ENCODE measurements at places on chromosomes 11 and 22.

DNA sequence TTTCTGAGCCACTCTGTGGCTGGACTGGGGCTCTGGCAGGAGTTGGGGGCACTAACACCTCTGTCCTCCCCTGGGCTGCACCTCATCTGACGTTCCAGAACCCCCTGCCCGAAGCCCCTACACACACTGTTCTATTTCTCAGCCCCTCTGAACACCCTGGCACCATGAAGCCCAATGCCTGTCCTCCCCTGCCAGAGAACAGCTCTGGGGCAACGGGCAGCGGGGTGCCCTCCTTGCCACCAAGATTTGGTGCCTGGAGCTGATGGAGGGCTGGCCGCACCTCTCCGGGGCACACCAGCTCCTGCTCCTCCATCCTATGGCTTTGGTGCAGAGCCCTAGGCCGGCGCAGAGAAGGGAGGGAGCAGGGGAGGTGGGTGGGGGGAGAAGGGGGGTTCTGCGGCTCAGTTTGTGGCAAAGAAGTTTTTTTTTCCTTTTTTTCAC, 16.3 kb downstream of the DUSP8 start:
- DNase-seq, result no peak

DNA sequence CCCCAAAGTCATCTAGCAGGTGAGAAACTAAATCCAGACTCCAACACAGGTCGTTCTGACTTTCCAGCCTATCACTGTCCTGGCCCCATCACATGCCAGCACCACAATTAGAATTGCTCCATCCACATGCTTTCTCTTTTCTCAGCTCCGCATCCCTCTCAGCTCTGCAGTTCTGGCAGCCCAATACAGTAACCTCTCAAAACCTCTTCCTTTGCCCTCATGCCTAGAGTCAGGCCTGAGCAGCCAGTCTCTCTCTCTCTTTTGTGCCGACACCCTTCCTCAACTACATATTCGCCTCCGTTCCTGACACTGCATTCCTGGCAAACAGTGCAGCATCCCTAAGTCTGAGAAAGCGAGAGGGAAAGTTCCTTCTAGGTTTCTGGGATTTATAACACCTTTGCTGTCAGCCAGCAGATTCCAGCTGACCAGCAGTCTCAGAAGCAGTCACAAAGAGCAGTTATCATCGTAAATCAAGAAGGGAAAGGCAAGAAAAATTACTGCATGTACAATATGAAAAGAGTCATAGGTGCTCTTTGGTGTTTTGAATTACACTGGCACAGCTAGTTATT, 258.0 kb downstream of the FAT3 start:
- no peak for DNase-seq

- DNase-seq, result no peak
Observed at GRCh38 chr22:24494167-24494527, 985 bp upstream of the UPB1 start.

DNA sequence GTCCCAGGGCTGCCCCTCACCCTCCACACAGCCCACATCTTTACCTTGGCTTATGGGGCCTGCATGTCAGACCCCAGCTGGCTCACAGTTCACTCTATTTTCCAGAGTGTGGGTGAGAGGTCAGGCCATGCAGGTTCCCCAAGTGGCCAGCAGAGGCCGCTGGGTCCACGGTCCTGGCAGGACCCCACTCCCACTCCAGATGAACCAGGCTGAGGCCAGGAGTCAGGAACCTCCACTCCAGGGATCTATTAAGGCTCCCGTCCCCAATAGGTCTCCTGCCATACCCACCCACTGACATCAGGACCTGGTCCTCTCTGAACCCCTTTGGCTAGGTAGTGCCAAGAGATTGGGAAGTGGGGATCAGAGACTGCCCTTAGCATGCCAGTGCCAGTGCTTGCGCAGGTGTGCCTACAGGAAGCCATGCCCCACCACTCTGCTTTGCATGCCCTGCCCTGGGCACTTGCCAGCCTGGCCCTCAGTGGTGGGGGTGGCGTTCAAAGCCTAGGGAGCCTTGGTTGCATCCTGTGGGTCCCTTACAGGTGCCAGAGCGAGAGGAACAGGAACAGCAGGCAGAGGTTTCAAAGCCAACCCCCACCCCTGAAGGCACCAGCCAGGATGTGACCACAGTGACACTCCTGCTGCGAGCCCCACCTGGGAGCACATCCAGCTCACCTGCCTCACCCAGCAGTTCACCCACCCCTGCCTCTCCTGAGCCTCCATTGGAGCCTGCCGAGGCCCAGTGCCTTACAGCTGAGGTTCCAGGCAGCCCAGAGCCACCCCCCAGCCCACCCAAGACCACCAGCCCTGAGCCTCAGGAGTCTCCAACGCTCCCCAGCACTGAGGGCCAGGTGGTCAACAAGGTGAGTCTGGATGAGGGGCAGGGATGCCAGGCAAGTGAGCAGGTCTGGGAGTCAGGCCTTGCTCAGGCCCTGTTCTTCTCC, 8.3 kb downstream of the SMTN start:
- peak; percentile 23 for DNase-seq

- no peak for DNase-seq
Observed at GRCh38 chr22:43782448-43782847, 29.7 kb downstream of the EFCAB6 start.

GRCh38 chr11:121563900-121564822, 111.4 kb upstream of the SORL1-AS1 start:
- no peak for DNase-seq

DNA sequence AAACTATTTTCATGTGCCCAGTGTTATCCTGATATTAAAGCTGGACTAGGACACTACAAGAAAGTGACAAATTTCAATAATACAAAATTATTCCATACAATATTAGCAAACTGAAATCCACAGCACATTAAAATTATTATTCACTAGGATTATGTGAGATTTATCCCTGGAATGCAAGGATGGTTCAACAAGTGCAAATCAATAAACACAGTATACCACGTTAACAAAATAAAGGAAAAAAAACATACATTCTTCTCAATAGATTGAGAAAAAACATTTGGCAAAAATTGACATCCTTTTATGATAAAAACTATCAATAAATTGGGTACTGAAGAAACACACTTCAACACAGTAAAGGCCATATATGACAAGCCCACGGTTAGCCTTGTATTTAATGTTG, 1758.2 kb upstream of the RAG2 start:
- no peak for DNase-seq

DNA sequence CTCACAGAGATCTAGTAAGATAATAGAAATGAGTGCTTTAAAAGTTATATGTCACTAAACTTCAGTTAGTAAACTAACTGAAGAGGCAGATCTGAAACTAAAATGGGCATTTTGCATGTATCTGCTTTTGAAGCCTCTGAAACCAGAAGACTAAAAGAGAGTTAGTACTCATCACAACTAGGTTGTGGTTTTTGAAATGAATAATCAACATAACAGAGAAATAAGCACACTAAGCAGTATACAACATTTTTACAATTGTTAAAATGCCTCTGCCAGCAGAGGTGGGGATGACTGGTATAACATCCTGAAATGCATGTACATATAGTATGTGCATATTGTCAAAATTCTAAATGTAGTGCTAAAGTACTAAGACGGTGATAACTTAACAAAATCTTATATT, 564.5 kb downstream of the DLG2 start:
- no peak for DNase-seq

DNA sequence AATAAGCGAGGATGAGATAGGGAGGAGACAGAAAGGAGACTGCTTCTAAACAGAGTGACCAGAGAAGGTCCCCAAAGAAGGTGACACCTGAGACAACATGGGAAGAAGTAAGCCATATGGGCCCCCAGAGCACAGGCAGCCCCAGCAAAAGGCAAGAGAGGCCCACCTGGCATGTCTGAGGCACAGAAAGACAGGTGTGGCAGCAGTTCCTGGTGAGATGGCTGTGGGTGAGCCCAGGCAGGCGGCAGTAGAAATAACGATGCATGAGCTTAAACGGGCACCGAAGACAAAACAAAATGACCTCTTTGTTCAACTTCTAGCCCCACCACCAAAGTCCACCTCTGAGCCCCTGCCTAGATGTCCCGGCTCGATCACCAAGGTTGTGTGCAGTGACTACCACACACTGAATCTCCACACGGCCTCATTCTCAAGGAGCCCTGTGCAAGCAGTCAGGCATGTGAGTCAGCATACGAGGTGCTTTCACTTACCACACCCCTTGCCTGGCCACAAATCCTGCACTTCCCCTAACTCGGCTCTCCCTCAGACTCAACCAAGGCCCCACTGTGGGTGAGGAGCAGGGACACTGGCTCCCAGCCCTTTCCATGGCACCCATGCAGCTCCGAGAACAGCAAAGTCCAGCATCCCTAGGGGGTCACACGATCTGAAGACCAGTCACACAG, 77.6 kb downstream of the PACSIN2 start:
- no peak for DNase-seq

DNA sequence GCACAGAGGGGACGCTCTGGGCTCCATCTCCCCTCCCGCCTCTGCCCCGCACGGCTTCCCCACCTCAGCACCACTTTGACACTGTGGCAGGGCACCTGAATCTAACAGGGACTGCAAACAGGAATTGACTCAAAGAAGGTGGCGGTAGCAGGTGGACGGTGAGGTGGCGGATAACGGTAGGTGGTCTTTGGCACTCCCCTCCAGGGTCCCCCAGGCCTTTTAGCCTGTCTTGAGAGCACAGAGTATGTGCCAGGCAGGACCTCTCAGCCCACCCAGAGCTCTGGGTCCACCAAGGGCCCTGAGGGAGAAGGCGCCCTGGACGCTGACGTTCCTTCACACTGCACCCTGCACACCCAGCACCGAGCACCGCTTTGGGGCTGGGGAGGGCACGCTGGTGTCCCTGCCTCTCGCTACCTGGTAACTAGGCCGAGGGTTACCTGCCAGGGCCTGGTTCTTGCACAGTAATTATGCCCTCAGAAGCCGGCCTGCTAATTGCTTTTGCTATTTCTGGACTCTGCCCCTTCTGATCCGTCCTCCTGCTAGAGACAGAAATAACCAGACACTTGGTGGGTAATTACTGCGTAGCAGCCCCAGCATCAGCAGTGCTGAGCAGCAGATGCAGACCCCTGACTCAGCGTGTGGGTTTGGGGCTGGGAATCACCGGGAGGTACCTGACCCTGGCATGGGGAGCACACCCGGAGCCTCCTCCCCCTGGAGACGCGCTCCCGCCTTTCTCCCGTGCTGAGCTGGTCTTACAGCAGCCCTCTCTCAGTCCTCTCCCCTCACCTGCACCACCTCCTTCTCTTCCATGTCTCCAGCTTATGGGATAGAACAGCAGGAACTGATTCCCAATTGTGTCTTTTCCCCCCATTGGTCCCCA, 103.3 kb upstream of the B3GAT1 start:
- no peak for DNase-seq

GRCh38 chr11:33618956-33619355, 81.7 kb downstream of the C11orf91 start:
- no peak for DNase-seq

GRCh38 chr11:113505046-113505445, 29.8 kb upstream of the DRD2 start:
- DNase-seq, result no peak

DNA sequence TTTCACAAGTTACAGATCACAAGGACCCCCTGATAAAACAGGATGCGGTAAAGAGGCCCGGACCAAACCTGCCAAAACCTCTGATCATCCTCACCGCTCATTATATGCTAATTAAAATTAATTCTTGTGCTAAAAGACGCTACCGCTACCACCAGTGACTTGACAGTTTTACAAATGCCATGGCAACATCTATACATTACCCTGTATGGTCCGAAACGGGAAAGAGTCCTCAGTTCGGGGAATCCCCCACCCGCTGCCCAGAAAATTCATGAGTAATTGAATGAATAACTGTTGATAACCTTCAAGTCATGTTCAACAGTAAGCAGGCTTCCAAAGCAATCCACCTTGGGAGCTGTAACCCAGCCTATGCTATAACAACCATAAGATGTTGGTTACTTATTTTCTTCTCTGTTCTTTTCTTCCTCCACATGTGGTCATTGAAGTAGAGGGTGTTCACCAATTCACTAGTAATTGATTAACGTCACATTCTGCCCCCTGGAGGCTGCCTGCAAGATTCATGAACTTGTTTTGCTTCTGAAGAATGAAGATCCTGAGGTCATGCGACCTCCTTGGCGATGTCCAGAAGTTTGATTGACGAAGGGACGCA, 20.6 kb downstream of the APOBEC3H start:
- peak; percentile 44 for DNase-seq

- no peak for DNase-seq
Observed at GRCh38 chr22:44164031-44164430, 16.7 kb upstream of the PARVG start.

GRCh38 chr22:20438427-20438677, 727 bp upstream of the SCARF2 start:
- DNase-seq, result no peak

DNA sequence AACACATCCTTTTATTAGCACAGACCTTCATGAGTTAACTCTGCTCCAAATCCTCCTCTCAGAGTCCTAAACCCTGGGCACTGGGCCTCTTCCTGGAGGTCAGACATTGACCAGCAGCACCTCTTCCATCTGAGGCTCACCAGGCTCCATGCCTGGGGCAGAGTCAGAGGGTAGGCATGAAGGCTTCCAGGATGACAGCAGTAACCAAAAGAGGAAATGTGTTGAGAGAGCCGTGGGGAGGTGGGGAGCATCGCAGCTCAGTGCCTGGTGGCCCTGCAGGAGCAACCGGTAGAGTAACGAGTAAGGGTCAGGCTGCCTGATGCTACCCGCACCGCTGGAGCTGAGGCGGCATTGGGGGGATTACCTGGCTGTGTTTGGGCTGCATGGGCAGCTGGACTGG, 9.4 kb upstream of the NAV2 start:
- DNase-seq, result no peak

DNA sequence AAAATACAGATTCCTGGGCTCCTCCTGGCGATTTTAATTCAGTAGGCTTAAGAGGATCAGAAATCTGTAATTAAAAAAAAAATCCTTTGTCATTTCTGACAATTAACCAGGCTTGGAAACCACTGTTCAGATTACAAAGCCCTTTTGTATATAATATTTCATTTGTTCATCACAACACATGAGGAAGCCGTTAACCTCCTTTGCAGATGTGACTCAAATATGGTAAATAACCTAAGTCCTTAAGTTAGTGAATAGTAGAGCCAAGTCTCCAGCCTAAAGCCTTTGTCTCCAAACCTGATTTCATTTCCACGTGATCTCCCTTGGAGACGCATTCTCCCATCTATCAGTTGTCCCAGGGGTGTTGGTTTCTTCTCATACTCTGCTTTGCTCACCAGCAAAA, 67.6 kb downstream of the UBASH3B start:
- no peak for DNase-seq

- DNase-seq, result no peak
Observed at GRCh38 chr11:113724778-113725177, 18.7 kb upstream of the TMPRSS5 start.
